ENCODE measurements at places on chromosomes 16 and 17.

- no peak for DNase-seq
Observed at GRCh38 chr16:49799172-49799571, 56.7 kb downstream of the ZNF423 start.

GRCh38 chr17:51662204-51663056 lies 402.1 kb downstream of the UTP18 start:
- DNase-seq = no peak

DNA sequence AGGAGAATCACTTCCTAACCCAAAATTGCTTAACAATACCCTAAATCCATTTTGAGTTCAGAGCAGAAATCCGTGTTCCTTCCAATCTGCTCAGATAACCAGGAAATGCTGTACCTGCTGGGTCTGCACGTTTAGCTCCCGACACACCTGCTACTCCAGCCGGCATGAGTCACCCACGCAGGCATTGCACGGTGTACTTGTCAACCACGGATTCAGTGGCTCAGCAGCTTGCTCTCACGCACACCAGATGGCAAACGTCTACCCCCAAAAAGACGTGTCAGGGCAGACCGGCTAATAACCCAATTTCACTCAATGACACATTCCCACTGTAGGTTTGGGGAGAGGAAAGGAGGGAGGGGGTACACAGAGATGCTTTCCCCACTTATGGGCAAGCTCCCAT lies 468.1 kb downstream of the SOX9 start:
- DNase-seq = no peak

- no peak for DNase-seq
Observed at GRCh38 chr16:4257646-4258556, 14.9 kb downstream of the TFAP4 start.

- no peak for DNase-seq
Observed at GRCh38 chr16:84239141-84239769, 557 bp downstream of the KCNG4 start.

DNA sequence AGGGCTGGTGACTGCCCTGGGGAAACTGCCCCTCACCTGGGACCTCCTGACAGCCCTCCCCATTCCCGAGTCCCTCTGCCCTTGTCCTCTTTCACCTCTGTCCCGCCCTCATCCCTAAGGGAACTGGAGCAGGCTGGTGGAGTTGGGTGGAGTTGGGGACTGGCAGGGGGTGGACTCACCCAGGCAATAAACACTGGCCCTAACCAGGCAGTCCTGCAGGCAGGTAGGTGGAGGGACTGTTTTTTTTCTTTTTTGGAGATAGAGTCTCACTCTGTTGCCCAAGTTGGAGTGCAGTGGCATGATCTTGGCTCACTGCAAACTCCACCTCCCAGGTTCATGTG lies 11.7 kb downstream of the GCGR start:
- no peak for DNase-seq

DNA sequence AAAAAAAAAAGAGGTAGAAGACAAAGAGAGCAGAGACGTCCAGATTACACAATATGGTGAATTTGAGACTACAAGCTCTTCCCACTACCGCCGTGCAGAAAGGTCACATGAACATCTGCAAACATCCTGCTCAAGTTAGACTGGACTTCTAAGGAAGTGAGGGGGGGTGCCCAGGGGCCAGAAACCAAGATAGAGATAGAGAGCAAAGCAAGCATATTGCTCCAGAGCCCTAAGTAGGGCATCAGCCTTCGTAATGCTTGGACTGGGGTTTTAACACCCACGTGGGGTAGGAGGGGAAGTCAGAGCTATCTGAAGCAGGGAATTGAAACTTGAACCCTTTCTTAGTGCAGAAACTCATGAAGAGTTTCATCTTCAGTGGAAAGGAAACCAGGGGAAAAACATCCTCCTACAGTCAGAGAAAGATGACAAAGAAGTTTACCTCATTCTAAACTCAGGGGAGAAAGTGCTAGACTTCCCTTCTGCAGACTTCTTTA lies 8.7 kb downstream of the CLEC19A start:
- no peak for DNase-seq

DNA sequence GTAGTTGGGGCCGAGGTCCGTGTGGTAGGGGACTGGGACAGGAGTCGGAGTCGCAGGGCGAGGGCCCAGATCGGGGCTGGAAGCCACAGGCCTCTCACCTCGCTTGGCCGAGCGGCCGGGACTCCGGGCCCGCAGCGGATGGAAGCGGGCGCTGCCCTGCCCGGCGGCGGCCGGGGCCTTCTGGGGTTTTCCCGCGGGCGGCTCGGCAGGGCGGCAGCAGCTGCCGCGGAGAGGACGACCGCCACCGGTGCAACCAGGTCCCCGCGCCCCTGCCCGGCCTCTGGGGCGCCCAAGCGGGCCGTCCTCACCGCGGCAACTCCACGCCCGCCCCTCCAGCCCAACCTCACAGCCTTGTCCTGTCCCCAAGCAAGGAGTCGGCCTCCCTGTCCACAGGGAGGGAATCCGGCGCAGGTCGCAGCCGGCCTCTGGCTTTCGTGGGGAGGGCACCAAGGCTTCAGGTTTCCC lies 15.6 kb upstream of the UTP6 start:
- no peak for DNase-seq

DNA sequence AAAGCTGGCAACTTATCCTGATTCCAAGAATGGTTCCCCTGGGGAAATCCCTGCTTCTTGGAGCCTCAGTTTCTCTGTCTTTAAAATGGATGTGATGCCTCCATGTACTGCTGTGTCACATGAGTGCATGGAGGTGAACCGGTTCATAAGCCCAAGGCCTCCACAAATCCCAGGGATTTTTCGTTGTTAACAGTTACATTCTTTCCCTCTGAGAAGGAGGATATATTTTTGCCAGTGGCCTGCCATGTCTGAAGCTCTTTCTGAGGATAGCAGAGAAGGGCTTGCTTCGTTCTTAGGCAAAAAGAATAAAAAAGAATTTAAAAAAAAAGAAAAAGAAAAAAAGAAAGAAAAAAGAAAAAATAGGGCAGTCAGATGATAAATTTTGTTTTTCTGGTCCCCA lies 52.2 kb upstream of the CIBAR2 start:
- no peak for DNase-seq

- DNase-seq = no peak
Observed at GRCh38 chr16:22624038-22624799, 113.5 kb downstream of the NPIPB5 start.

GRCh38 chr17:177155-177554 lies 4.3 kb downstream of the DOC2B start:
- DNase-seq = no peak

- DNase-seq = peak; percentile 6
Observed at GRCh38 chr16:48366165-48367093, 18.8 kb downstream of the SIAH1 start.

DNA sequence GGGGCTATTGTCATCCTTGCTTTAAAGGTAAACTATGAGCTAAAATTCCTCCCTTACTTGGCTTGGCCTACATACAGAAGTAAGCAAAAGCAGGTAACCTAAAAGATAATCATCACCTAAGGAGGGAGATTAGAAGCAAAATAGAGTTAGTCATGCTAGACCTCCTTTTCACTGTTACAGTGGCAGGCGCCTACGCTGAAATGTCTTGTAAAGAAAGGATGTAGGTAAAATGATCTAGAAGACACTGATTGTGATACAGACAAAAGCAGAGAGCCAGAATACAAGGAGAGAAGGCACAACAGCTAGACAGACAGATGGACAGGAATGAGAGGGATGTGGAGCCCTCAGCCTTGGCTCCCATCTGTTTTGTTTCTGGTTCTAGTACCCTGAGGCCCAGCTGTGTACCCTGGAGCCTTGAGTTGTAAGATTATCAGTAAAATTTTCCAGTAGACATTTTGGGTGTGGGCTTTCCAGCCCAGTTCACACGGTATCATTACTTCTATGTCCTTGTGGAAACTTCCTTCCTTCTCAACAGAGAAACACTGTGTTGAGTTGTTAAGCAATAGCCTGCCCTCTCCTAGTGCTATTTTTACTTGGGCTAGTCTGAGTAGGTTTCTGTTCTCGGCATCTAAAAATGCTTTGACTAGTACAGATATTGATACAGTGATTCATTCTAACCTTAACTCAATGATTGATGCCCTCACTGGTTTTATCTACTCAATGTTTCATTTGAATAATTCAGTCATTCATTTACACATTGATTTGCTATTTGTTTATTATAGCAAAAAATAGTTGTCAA lies 7.7 kb upstream of the C16orf78 start:
- DNase-seq = no peak

GRCh38 chr17:48180842-48181629 lies 73.5 kb downstream of the SNX11 start:
- DNase-seq = no peak

- no peak for DNase-seq
Observed at GRCh38 chr17:82127704-82128103, 29.7 kb upstream of the FASN start.

- DNase-seq = peak; percentile 3
Observed at GRCh38 chr17:59746849-59747445, 39.5 kb downstream of the VMP1 start.

- no peak for DNase-seq
Observed at GRCh38 chr17:17684906-17685774, 3.9 kb downstream of the RAI1 start.

DNA sequence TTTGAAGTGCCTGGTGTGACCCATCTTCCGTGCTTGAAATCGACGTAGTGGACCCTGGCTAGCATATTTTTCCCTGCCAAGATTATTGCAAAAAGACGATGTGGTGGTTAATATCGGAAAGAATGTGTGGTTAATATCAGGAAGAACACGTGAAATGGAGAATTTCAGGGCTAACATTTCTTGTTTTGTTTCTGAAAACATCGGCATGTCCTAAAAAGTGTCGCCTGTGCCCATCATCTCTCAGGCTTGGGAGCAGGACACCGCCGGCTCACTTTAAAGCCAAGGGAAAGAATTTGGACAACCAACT lies 345 bp upstream of the DCXR start:
- DNase-seq = no peak

Measured in GDM1 (cell line).